Heart left ventricle (tissue), 16 donors: ENCODE measurements at places on chromosomes 12 and 14.

DNA sequence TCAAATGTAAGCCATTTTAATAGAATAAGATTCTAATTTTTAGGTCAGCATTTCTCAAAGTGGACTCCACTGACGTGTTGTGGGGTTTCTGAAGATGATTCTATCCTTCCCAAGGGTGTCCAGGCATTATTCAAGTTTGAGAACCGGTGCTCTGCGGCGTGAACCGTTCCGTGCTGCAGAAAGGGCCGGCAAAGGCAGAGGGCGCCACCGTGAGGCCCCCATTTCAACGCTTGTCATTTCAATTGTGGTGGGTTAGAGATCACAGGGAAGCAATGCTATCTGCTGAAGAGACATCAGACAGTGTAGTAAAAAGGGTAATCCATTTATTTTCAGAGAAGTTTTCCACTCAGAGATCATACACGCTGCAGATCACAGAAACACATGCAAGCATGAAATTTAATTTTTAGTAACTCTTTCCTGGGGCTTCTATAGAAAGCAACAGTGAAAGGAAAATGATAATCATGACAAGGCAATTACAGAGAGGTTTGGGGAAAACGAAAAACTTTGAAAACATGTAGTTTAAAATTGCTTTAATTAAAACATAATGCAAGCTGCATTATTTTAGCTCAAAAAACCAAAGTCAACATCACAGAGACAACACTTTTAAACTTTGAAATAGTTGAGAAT, 201.7 kb downstream of the EXOC5 start:
- no peaks in the 10 kb centered on the region for H3K36me3 ChIP-seq

- DNase-seq = no peak
- no peak overlapping the region for H3K4me3 ChIP-seq
- no peak overlapping the region for H3K27ac ChIP-seq
- no peaks in the 10 kb centered on the region for H3K27me3 ChIP-seq
Measured at GRCh38 chr12:19496219-19496878, 57.1 kb downstream of the AEBP2 start.

DNA sequence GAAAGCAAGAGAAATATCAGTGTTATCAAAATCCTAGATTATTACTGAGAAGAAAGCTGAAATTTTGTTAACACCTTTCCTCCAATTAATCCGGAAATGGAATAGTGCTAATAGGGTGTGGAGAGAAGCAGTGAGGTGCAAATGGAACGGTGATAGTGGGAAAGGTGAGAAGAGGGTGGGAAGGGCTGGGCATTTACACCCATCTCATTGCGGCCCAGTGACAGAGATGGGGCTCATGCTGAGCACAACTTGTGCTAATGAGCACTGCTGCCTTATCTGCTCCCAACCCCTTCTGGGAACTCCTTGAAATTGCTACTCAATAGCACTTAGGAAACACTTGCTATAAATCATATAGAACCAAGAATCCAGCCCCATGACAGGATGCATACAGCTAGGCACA, 94.4 kb downstream of the PTPRR start:
- H3K36me3 ChIP-seq = no peaks in the 10 kb centered on the region
- no peak overlapping the region for H3K27ac ChIP-seq
- no peaks in the 10 kb centered on the region for H3K27me3 ChIP-seq
- no peak overlapping the region for H3K4me3 ChIP-seq
- H3K4me1 ChIP-seq = no peaks in the 10 kb centered on the region
- DNase-seq = no peak

GRCh38 chr12:64120568-64120967, 101.5 kb downstream of the KICS2 start:
- no peak overlapping the region for H3K4me3 ChIP-seq
- H3K27me3 ChIP-seq = no peaks in the 10 kb centered on the region
- peaks cover 4% of the 10 kb centered on the region for H3K36me3 ChIP-seq
- H3K27ac ChIP-seq = no peak overlapping the region

GRCh38 chr14:39548358-39548757, 116.1 kb upstream of the FBXO33 start:
- no peaks in the 10 kb centered on the region for H3K4me1 ChIP-seq
- no peaks in the 10 kb centered on the region for H3K36me3 ChIP-seq
- DNase-seq = no peak
- H3K27ac ChIP-seq = no peak overlapping the region

DNA sequence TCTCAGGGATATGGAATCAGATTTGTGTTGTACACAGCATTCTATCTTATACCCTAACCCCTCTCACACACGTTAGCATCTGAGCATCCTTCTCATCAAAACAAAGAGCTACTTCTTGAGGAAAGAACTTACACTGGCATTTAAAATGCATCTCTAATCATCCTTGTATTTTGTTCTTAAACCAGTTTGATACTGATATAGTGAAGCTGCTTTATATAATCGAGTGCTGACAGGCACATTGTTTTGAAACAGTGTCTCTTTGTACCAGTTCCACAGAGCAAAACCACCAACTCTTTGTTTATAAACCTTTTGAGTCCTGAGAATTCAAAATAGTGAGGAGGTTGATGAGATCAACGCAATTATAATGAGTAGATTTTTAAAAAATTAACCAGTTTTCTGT, 8.8 kb downstream of the GPR33 start:
- no peaks in the 10 kb centered on the region for H3K27me3 ChIP-seq
- no peak for DNase-seq
- no peak overlapping the region for H3K27ac ChIP-seq
- H3K4me1 ChIP-seq = peaks cover 7% of the 10 kb centered on the region

GRCh38 chr12:41402801-41403200, 214.7 kb downstream of the PDZRN4 start:
- no peak overlapping the region for H3K4me3 ChIP-seq
- DNase-seq = no peak
- no peaks in the 10 kb centered on the region for H3K27me3 ChIP-seq
- no peak overlapping the region for H3K27ac ChIP-seq

DNA sequence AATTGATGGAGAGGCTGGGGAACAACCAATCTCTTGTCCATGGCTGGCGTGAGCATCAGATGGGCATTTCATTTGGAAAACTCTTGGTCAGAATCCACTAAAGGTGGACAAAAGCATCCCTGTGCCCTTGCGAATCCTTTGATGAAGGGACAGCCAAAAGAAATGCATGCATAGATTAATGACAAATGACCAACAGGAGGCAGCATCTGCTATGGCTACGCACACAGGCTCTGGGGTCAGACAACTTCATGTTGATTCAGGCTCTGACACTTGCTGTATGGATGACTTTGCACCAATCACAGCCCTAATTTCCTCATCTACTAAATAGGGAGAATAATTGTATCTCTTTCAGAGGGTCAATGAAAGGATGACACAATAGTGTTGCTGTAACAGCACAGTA, 117.5 kb downstream of the ASCL4 start:
- H3K36me3 ChIP-seq = no peaks in the 10 kb centered on the region
- no peak for DNase-seq
- no peak overlapping the region for H3K27ac ChIP-seq
- H3K27me3 ChIP-seq = no peaks in the 10 kb centered on the region
- H3K4me3 ChIP-seq = no peak overlapping the region
- H3K4me1 ChIP-seq = no peaks in the 10 kb centered on the region

GRCh38 chr14:98886982-98887381, 385.0 kb downstream of the BCL11B start:
- H3K27ac ChIP-seq = no peak overlapping the region
- H3K4me3 ChIP-seq = no peak overlapping the region
- H3K27me3 ChIP-seq = no peaks in the 10 kb centered on the region
- DNase-seq = no peak
- no peaks in the 10 kb centered on the region for H3K4me1 ChIP-seq
- no peaks in the 10 kb centered on the region for H3K36me3 ChIP-seq

DNA sequence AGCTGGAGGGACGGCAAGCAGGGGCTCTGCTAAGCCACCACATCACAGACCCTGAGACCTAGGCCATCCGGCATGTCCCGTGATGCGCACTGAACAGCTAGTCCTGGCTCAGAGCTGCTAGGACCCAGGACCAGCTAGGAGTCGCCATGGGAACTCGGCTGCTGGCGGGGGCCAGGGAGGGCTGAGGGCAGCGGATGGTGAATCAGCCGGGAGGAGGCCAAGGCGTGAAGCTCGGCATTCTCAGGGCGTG, 5.1 kb downstream of the AHNAK2 start:
- peaks cover 78% of the 10 kb centered on the region for H3K4me1 ChIP-seq
- DNase-seq = peak; percentile 80
- peak overlapping the region; percentile 75 for H3K27ac ChIP-seq
- H3K36me3 ChIP-seq = no peaks in the 10 kb centered on the region

DNA sequence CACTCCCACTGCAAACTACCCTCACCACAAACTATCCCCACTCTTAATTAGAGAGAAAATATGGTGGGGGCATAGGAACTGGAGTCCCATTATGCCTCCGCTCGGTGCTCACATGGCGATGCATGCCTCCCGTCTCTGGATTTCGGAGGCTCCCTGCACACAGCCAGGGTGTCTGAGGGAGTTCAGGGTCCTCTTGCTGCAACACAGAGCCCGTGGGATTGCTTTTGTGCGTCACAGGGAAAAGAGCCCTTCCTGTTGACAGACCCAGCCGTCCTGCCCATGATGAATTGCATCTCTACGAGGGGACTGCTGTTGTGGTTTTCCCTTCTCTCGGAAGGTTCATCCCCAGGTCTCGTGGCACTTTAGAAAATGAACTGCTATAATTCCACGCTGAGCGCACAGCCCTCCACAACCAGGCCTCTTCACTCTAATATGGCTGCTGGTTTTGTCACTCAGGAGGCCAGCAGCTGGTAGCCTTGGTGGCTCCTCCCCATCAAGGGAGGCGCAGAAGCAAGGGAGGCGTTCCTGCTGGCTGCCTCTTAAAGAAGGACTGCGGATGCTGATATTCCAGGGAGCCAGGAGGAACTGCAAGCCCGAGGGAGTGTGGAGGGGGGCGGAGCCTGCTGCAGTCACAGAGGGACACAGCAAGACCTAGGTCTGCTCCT, 158.0 kb downstream of the KCNA5 start:
- H3K36me3 ChIP-seq = no peaks in the 10 kb centered on the region
- no peak overlapping the region for H3K27ac ChIP-seq
- H3K4me1 ChIP-seq = peaks cover 5% of the 10 kb centered on the region
- no peak overlapping the region for H3K4me3 ChIP-seq
- H3K27me3 ChIP-seq = no peaks in the 10 kb centered on the region

GRCh38 chr14:50762001-50762930, 68.7 kb downstream of the NIN start:
- peaks cover 7% of the 10 kb centered on the region for H3K4me1 ChIP-seq
- peaks cover 27% of the 10 kb centered on the region for H3K36me3 ChIP-seq

DNA sequence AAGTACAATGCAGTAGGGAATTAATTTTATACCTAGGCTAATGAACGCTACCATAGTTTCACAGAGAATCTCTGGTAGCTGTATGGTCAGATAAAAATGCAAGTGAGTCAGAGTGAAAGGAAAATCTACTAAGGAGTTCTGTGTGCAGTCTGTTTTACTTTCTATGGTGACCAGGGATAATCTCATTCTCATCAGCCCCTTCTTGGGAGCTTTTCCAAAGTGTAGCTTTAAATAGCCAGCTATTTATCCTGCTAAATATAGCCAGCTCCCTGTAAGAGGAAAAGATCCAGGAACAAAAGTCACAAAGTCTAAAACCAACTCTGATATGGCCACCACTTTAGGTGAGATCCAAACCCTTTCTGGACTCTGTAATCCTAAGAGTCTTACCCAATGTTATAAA, 75.5 kb downstream of the TMEM116 start:
- H3K4me1 ChIP-seq = no peaks in the 10 kb centered on the region
- H3K27ac ChIP-seq = peak overlapping the region; percentile 78
- H3K27me3 ChIP-seq = no peaks in the 10 kb centered on the region
- no peak overlapping the region for H3K4me3 ChIP-seq

DNA sequence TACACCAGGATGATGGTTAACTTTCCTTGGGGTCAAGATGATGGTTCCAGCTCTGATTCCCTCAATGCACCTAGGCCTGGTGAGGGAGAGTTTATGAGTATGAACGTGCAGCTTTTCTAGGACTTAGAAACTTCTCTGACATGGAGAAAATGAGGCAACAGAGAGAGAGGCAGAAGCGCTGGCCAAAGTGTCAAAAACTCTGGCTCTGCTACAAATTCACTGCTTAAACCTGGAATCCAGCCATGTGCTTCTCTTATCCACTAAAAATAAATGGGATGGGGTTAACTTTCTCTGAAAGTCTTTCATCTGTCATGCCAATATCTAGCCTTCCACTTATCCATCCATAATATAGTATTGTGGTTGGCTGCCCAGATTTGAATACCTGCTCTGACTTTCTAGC, 568.7 kb downstream of the MED13L start:
- H3K4me1 ChIP-seq = peaks cover 25% of the 10 kb centered on the region
- DNase-seq = no peak
- H3K36me3 ChIP-seq = no peaks in the 10 kb centered on the region
- peaks cover 3% of the 10 kb centered on the region for H3K27me3 ChIP-seq
- H3K4me3 ChIP-seq = no peak overlapping the region

DNA sequence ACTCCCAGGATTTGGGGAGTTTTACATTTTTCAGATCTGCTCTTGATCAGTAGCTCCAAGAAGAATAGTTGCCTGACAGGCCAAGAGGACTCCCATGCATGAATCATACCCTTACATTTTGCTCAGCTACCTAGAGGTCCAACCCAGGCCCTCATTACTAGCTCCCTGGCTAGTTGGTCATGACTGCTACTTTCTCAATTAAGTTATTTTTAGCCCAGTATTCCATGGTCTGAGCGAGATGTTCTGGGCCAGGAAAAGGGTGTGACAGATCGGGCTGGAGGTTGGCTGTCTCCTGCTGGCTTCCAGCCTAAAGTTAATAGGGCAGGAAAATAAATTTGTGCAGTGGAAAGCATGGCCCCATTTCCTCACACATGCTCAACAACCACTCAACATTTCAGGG, 379.2 kb downstream of the GRIN2B start:
- no peak overlapping the region for H3K4me3 ChIP-seq
- no peak overlapping the region for H3K27ac ChIP-seq
- H3K36me3 ChIP-seq = no peaks in the 10 kb centered on the region
- H3K4me1 ChIP-seq = no peaks in the 10 kb centered on the region

- DNase-seq = no peak
- no peak overlapping the region for H3K27ac ChIP-seq
- H3K36me3 ChIP-seq = no peaks in the 10 kb centered on the region
- no peaks in the 10 kb centered on the region for H3K27me3 ChIP-seq
- no peak overlapping the region for H3K4me3 ChIP-seq
Measured at GRCh38 chr14:99609245-99610170, 5.5 kb upstream of the CCDC85C start.

DNA sequence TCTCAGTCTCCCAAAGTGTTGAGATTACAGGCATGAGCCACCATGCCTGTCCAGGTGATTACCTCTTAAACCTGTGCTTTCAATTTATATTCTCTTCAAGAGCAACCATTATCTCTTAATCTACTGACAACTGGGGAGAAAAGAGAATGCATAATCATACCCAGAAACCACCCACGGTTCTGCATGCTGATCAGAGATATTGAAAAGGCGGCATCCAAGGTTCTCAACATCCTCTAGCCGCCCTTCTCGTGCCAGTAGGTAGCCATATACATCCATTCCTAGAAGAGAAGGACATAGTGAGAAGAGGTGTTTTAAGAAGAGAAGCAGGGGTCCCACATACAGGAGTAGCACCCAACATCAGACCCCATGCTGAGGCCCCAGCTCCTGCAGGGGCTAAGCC, 20.8 kb downstream of the ANAPC7 start:
- DNase-seq = no peak
- peaks cover 35% of the 10 kb centered on the region for H3K36me3 ChIP-seq
- H3K27ac ChIP-seq = no peak overlapping the region
- no peak overlapping the region for H3K4me3 ChIP-seq
- no peaks in the 10 kb centered on the region for H3K27me3 ChIP-seq

- H3K4me3 ChIP-seq = no peak overlapping the region
- no peaks in the 10 kb centered on the region for H3K27me3 ChIP-seq
- peaks cover 16% of the 10 kb centered on the region for H3K4me1 ChIP-seq
- H3K36me3 ChIP-seq = peaks cover 3% of the 10 kb centered on the region
- no peak overlapping the region for H3K27ac ChIP-seq
Measured at GRCh38 chr12:47742253-47742825, 16.3 kb downstream of the RAPGEF3 start.

GRCh38 chr14:66645716-66646115, 137.8 kb downstream of the GPHN start:
- no peak overlapping the region for H3K27ac ChIP-seq
- H3K36me3 ChIP-seq = no peaks in the 10 kb centered on the region
- no peak for DNase-seq
- peaks cover 5% of the 10 kb centered on the region for H3K4me1 ChIP-seq
